ENCODE measurements at places on chromosomes 3 and 15.

GRCh38 chr15:89423981-89424380, 72.4 kb downstream of the RHCG start:
- DNase-seq: no peak

GRCh38 chr15:29220852-29221251, 48.8 kb downstream of the NSMCE3 start:
- DNase-seq: no peak

DNA sequence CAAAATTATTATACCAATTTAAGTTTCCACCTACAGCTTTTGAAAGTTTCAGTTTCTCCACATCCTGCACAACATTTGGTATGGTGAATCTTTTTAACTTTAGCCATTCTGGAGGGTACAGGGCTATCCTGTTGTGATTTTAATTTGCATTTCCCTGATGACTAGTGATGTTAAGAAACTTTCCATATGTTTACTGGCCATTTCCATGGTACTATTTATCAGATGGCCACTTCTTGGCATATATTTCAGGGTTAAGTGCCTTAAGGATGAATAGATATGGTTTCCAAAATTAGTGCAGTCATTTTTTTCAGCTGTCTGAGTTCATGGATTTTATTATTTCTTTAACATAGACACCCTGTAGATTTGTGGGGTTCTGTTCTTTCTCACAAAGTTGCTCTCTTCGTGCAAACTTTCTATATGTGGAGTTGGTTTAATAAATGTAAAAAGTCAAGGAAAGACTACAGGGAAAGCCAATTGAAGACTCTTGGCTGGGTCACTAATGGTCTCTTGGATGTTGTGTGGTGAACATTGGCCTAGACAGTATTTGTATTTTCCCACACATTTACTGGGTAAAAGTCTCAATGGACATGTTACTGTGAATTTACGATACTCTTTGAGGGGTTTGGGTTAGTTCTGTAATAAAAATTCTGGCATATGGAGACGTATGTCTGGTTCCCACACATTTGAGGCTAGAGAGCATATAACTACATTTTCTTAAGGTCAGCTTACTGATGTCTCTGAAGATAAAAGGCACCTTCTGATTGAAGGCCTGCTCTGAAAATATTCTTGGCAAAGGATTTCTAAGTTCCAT, 147.5 kb upstream of the PDZRN3 start:
- DNase-seq: no peak

DNA sequence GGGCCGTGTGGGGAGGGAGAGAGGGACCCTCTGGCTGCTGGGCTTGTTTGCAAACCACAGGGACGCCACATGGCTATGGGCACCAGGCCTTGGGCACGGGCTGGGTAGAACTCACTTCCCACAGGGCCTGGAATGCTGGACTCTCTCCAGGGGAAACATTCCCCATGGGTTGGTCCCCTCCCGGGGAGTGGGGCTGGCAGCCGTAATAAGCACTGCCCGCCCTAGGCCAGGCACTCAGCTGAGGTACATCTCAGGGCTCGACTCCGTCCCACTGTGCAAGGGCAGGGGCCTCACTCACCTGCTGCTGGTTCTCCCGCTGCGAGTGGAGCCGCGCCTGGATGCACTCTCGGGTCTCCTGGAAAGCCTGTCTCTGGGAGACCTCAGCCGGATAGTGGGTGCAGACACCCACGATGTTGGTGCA, 96.7 kb downstream of the ADCY5 start:
- no peak for DNase-seq

DNA sequence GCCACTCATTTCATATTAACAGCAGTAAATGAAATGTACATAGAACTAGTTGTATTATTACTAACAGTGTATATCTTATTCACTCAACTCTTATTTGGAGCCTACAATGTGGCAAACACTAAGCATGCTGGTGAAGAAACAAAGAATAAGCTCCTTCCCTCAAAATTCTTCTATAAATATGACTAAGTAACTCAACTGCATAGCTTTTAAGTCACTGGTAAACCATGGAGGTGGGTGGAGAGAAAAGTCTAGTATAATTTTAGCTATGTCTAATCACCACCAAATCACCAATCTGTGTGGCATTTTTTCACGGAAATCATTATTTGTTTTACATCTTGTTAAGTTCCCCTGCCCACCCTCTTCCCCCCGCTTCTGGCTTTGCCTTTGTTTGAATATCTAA, 17.5 kb downstream of the COPS2 start:
- no peak for DNase-seq

GRCh38 chr15:29688506-29689286, 133.6 kb downstream of the TJP1 start:
- no peak for DNase-seq

GRCh38 chr3:150345021-150345538, 63.0 kb upstream of the TSC22D2 start:
- DNase-seq: no peak

DNA sequence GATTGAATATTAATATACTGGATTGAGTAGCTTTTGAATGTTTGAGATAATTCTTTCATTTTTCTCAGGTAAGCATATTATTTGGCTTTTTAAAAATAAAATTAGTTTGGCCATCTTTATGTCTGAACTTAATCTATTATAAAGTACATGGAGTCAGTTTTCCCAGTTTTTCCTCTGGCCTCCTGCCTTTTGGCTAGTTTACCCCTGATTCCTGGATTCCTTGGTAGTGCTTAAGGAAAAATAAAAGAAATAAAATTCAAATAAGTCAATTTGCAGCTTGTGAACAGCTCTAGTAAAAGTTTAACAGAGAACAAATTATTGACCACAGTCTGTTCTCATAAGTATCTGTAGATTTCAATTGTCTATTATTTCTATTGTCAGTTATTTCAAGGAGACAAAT, 89.4 kb downstream of the COL6A6 start:
- DNase-seq: no peak

DNA sequence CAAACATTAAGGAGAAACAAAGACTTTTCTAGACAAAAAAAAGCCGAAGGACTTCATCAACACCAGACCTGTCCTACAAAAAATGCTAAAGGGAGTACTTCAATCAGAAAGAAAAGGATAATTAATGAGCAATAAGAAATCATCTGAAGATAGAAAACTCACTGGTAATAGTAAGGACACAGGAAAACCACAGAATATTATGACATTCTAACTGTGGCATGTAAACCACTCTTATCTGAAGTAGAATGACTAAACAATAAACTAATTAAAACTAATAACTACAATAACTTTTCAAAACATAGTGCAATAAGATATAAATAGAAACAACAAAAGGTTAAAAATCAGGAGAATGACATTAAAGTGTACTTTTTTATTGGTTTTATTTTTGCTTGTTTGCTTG, 584.5 kb upstream of the CCDC54 start:
- no peak for DNase-seq

DNA sequence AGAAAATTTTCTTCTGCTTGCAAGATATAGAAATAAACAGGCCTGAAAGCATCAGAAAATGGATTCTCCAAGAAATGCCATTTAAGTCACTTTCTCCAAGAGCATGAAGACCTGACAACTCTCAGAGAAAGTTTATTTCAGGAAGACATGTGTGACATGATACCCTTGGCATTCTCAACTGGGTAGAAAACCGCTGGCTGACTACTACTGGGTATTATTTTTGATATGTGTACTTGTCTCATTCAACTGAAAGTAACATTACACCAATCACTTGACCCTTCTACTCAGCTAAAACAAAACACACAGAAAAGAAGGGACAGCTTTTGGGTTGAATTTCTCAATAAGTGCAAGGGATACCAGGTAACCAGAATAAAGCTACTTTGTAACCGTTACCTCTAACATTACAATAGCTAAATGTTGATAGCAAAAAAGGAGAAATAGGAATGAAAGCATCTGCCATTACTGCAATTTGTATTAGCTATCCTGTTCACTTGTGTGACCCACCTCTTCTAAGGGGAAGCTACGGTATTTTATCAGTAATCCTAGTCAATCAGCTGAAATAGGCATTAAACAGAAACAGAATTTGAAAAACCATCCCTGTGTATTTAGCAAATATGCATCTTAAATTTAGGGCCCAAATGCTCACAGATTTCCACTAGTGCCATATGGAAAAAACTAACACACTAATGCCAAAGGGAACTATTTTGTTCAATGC, 7.3 kb downstream of the TRA2B start:
- DNase-seq: no peak

- DNase-seq: no peak
Observed at GRCh38 chr15:49494842-49495241, 71.8 kb downstream of the FGF7 start.

DNA sequence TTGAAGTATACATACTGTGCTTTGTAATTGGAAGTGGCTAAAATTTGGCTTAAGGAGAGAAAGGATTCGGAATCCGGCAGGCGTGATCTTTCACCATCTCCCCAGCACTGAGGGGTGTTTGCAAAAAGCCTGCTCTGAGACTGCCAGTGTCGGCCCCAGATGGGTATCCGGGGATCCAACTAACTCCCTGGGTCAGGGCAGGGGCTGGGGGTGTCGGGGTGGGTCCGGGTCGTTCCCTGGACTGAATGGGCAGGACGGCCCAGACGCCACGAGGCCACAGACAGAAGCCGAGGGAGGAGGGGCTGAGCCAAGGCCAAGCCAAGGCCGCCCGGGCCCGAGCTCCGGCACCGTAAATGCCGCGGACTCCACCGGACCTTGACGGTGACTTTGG, 349 bp downstream of the PPIB start:
- DNase-seq: peak; percentile 22

DNA sequence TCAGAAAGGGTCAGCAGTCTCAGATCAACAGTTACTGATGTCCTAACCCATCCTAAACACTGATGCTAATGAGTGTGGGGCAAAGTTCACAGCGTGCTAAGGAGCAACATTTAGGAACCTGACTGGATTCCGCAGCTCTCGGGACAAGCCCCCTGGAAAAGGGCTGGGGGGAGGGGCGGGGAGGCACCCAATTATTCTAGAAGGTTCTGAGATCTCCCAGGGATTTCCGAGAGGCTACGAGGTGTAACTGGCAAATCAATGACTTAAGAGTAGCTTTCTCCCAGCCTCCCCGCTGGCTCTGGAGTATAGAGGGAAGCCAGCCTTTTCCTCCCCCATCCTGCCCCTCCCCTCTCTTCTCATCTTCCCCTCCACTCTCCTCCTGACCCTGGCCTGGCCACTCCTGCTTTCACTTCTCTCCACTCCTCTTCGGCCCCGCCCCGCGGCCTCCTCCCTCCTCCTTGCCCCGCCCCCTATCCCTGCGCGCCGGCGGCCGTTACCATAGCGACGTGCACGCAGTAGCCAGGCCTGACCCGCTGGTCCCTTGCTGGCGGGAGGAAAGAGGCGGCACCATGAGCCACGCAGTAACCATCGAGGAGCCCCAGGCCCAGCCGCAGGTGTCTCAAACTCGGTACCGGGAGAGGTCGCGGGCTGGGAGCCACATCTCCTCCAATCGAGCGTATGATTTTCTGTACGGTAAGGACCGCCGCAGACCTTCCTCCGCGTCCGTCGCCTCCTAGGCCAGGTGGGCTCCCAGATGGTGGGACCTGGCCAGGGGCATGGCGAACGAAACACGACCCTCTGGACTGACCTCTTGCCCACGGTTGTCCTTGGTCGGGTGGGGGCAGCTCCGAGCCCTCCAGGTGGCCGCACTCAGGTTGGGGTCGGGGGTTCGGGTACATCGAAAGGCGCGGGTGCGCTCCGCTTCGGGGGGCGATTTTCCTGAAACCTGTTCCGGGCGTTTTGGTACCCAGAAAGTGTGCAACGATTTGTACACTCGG, at the start of gene CFAP91:
TSS of gene CFAP91 (plus strand) at position 493 of the 998 bp plus-strand sequence. CDS start at position 570, 77 bp downstream.
- DNase-seq: no peak

DNA sequence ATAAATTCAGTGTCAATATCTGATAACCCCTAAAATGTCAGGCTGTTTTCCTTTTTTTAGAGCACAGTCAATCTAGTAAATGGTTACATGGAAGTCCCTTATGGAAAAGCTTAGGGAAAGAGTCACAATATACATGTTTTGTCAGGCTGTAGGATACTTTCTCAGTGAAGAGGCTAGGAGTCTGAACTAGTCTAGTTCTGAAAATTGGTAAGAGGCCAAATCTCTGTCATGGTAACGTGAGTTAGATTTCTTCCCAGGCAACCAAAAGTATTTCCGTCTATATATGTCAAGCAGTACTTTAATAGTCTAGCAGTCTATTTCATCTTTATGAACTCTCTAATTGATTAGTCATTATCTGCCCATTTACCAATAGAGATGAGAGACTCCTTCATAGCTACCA, 215.9 kb upstream of the LRRC3B start:
- DNase-seq: no peak

GRCh38 chr3:123634149-123635051, 49.5 kb upstream of the HACD2 start:
- no peak for DNase-seq
